Ovary (tissue), 10 donors: ENCODE measurements at places on chromosomes 16 and 17.

- no peak for DNase-seq
These were observed 211.2 kb downstream of the PARN start for GRCh38 chr16:14418795-14419225.

DNA sequence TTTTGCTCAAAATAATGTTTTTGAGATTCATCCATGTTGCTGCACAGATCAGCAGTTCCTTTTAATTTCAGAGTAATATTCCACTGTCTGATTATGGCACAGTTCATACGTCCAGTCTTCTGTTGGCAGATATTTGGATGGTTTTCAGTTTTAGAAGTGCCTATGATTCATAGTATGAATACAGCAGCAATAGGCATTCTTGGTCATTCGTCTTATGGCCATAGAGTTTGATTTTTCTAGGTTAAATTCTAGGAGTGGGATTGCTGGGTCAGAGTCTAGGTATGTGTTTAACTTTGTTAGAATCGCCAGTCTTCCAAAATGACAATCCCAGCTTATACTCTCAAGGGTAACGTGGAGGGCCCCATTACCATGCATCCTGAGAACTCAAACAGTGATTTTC is 11.5 kb upstream of the IL34 start:
- no peak for DNase-seq

DNA sequence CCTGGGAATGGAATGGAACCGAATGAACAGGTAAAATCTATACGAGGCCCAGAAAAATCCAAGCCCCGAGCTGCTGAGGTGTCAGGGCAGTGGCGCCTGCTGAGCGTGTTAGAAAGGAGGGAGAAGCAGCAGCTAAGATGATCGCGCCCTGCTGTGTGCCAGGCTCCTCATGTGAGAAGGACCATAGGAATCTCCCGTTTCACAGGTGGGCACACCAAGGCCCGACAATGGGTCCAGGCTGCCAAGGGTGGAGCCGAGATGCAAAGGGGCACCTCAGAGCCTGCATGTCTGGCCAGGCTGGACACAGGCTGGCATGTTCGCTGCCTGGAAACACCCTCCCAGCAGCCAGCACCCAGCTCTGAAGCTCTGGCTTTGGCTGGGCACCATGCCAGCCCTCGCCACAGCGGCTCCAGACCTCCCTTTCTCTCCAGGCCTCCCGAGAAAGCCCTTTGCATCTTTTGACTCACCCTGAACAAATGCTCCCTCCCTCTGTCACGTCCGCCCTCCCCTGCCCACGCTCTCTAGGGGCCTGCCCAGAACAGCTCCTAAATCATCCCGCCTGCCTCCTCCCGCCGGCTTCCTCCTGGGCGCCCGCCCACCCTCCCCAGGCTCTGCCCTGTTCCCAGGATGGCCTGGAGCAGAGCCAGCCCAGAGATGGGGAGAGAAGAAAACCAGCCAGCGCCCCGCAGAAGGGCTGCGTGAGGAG is 217.8 kb upstream of the GSE1 start:
- DNase-seq, result peak; percentile 88

DNA sequence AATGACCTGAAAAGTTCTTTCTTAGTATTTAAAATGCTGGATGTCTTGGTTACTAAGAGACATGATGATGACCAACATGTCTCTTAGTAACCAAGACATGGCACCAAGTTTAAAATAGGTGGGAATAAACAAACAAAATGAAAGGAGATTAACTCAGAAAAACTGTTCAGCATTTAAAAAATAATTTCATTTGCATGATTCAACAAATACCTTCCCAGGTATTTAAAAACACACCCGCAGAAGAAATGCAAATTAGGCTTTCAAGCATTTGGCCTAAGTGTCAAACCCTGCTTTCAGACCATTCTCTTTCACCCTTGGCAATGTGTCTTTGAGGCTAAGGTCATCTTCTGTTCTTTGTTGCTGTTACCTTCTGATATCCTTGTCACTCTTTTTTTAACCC is 91.4 kb upstream of the CORO6 start:
- DNase-seq, result no peak

- DNase-seq, result no peak
These were observed 9.1 kb downstream of the SLC7A6 start for GRCh38 chr16:68273459-68273858.

DNA sequence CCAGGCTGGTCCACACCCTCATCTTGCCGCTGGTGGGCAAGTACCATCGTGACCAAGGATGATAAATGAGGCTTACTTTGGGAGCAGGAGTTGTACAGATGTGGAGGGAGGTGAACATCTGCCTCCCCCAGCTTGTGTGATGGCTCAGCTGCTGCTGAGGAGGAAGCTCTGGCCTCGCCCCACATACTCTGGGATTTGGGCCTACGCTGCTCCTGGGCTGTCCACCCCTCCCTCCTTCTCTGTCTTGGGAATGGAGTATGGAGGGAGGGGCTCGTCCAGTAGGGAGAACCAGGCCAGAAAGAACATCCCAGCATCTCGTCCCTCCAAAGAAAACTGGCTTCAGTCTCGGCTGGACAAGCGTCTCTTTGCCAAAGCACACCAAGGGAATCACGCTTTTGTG is 134.8 kb upstream of the CDC42EP4 start:
- no peak for DNase-seq

GRCh38 chr17:79943347-79944241 is 92.1 kb downstream of the TBC1D16 start:
- peak; percentile 9 for DNase-seq
